ENCODE measurements at places on chromosomes 13 and 19.

DNA sequence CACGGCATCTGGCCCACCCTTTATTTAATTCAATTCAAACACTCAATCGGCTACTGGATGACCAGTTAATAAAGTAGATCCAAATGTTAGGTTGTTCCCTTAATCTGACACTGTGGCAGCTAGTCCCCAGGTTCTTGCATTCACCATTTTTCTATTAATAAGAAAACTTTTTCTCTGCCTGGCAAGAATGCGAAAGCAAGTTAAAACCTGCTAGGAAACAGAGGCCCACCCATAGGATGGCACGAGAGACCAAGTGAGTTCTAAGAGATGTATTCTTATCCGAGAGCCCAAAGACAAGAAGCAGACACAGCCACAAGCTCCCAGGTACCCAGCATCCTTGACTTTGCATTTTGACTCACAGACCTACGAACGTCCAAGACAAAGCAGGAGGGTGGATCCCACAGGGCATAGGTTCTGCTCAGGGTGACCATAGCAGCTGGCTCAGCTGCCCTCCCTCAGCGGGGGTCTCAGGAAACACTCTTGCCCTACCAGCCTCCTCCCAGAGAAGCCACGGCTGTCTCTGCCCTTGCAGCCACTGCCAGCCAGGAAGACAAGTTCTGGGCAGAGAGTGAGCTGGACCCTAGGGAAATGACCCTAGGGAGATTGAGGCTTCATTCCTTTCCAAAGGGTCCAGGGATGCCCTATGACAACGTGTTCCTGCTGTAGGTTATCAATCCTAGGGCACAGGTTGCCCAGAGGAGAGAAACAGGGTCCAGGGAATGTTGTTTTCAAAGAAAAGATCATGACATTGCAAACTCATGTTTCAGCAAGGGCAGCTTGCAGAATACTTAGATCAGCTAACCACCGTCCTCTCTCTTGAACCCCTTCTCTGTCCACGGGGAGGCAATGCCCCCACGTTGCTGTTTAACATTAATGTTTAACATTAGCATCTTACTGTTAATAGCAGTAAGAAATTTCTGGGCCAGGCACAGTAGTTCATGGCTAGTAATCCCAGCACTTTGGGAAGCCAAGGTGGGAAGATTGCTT is 147.2 kb upstream of the ZNF507 start:
- DNase-seq = no peak

- DNase-seq = no peak
Measured at GRCh38 chr19:12785431-12786031, 5.8 kb upstream of the JUNB start.

DNA sequence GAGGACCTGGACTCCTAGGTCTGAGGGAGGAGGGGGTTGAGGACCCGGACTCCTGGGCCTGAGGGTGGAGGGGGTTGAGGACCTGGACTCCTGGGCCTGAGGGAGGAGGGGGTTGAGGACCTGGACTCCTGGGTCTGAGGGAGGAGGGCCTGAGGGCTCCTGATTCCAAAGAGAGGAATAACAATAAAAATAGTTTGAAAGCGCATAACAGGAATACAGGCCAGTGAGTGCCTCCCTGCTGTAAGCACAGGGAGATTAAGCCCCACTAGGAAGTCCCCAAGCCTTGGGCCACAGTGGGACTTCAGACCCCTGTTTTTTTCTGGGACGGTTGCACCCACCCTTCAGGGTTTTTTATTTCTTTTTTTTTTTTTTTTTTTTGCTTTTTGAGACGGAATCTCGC is 1.2 kb upstream of the SBK2 start:
- DNase-seq = no peak

GRCh38 chr13:105201351-105201750 is 1334.1 kb downstream of the EFNB2 start:
- DNase-seq = no peak

- no peak for DNase-seq
Measured at GRCh38 chr13:105543742-105544141, 991.7 kb downstream of the EFNB2 start.

DNA sequence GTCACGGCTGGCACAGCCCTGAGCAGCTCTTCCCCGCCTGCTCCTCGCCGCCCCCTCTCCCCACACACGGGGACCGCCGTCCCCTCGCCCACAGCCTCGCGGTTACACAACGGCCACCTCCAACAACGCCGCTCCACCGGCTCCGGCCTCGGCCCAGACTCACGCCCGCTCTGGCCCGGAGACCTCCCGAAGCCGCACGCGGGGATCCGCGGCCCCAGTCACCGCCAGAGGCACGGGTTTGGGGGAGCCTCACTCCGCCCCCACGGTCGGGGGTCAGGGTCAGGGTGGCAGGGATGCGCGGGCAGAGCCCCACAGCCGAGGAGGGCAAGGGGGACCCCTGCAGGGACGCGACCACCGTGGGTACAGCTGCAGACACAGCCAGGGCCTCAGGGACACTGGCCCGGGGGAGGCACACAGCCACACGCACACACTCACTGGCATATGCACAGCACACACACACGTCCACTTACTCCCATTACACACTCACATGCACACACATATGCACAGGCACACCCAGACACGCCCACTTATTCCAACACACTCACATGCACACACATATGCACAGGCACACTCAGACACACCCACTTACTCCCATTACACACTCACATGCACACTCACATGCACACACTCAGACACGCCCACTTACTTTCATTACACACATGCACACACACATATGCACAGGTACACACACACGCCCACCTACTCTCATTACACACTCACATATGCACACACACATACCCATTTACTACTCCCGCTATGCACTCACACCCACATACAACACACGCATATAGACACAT is 1.6 kb downstream of the TTYH1 start:
- no peak for DNase-seq

Measured in SK-MEL-5 (cell line).